ENCODE measurements at places on chromosomes 13 and 19. TPM values are rescaled to one million over a fixed set of nuclear protein-coding genes. Genes with fewer than 3 reads are reported as not detected.
A peak's percentile ranks its signal among the peaks of the same experiment; 100 is the strongest.

DNA sequence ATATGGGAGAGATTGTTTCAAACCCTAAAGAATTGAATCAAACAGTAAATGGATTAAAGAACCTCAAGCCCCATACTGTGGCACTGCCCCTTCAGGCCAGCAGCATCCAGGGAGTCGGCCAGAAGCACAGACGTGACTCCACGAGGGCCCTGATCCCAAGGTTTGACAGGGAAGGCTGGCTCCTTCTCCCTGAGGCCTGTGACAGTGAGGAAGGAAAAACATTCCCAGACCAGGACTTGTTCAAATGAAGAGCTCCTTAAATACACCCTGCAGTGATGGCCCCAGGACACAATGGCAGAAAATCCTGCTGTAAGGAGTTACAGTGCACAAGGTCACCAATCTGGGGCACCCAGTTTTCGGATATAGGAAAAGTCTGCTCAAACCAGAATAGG, 91.0 kb downstream of the COL4A1 start:
- DNase-seq: no peak

DNA sequence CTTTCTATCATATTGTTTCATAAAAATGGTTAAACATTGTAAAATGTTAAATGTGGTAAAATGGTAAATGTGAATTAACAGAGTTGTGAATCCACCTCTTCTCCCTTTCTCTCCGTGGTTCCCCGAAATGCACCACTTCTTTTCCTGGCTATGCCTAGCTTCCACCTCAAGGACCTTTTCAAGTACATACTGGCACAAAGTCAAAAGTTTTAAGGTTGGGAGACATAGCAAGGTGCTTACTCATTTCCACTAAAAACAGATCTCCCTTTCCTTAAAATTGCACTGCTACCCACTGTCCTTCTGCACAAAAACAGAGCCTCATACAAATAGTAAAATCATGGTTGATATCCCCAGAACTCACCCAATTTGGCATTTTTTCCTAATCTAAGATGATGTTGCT, 558.2 kb downstream of the SLITRK6 start:
- DNase-seq: peak; percentile 61

GRCh38 chr13:46801858-46802257, 4.9 kb upstream of the ESD start:
- no peak for DNase-seq

GRCh38 chr13:109684084-109684823, 102.1 kb downstream of the IRS2 start:
- no peak for DNase-seq

DNA sequence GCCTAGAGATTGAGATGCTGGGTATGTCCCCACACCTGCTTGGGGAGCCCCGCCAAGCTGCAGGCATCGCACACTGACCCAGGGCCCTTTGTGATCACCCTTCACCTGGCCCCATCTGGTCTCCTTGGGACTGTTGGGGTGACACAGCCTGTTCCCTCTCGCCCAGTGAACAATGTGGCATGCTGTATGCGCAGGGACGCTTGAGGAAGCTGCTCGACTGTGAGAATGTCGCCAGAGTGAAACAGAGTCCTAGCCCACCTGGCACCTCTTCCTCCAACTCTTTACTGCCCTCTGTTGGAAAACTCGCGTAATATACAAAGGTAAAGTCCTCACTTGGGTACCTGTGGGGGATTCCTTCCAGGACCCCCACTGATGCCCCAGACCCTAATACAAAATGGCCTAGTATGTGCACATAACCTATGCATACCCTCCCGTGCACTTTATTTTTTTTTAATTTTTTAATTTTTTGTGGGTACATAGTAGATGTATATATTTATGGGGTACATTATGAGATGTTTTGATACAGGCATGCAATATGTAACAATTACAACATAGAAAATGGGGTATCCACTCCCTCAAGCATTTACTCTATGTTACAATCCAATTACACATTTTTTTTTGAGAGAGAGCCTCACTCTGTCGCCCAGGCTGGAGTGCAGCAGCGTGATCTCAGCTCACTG, 9.0 kb downstream of the BLOC1S3 start:
- no peak for DNase-seq

DNA sequence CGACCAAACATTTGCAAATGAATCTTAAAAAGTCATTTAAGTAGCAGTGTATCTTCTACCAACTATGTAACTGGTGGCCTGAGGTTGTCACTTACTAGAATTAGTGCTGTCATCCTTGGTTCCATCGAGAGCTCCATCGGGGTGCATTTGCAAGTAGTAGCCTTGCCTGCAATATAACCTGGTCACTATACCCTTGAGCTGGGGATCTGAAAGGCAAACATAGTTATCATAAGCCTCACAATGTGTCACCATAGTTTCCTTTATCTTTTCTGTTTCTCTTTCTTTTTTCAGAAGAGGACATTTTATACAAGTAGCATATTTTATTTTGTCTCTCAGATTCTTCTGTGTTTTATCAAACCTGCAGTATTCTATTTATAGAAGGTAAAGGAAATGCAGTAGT, 422.6 kb downstream of the ITGBL1 start:
- DNase-seq: no peak

GRCh38 chr13:76289558-76289957, 596.6 kb downstream of the KCTD12 start:
- no peak for DNase-seq

DNA sequence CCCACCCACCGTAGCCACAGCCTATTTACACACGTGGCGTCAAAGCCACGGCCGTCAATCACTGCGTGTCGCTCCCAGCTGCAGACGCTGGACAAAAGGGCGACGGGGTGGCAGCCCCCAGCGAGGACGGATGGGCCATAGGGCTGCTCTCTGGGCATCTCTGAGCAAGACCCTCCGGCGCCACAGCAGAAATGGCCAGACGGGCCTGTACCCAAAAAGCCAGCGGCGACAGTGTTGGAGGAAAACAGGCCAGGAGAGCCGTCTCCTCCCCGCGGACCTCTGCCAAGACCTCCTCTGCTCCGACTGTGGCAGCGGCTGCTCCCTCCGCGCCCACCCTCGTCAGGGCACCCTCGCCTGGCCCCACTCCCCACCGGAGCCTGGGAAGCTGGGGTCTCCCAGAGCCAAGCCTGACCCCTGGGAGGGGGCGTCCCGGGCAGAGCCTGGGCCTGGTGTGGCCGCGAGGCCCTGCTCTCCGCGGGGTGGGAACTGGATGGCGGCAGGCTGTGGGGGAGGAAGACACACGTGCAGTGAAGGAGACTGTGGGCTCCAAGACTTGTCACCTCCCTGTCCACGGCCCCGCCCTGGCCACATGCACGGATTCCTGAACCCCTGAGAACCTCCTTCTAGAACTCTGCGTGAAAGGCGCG, 2.7 kb downstream of the C2CD4C start:
- DNase-seq: no peak

GRCh38 chr13:110698689-110699088, 7.2 kb downstream of the CARS2 start:
- DNase-seq: no peak

Gene TEX101
- total RNA-seq: not detected

Gene KMT5C
- 10.0 TPM for total RNA-seq

Data from M059J (cell line).